ENCODE measurements at places on chromosomes 3 and 15.

GRCh38 chr15:60652245-60652644 is 173.3 kb upstream of the ICE2 start:
- no peak for DNase-seq

DNA sequence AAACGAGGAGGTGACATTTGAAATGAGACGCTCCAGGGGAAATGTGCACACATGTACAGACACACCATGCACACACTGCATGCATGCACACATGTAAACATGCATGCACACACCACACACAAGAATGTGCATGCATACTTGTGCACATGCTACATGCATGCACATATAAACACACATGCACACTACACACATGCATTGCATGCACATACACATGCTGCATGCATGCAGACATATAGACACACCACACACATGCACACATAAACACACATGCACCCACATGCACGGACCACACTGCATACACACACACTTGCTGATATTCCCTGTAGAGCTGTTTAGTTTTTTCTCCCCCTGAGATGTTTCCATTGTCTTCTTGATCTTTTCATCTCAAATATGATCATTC is 37.8 kb upstream of the SLC6A1 start:
- no peak for DNase-seq

GRCh38 chr3:141632779-141633374 is 105.2 kb upstream of the RNF7 start:
- no peak for DNase-seq

DNA sequence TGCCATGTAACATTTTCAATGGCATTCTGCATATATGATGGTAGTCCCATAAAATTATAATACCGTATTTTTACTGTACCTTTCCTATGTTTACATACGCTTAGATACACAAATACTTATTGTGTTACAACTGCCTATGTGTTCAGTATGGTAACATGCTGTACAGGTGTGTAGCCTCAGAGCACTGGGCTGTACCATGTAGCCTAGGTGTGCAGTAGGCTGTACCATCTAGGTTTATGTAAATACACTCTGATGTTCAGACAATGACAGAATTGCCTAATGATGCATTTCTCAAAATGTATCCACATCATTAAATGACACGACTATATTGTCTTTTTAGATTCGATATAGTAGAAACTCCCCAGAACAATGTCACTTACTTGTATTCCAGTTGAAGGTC is 22.7 kb downstream of the CD80 start:
- no peak for DNase-seq

DNA sequence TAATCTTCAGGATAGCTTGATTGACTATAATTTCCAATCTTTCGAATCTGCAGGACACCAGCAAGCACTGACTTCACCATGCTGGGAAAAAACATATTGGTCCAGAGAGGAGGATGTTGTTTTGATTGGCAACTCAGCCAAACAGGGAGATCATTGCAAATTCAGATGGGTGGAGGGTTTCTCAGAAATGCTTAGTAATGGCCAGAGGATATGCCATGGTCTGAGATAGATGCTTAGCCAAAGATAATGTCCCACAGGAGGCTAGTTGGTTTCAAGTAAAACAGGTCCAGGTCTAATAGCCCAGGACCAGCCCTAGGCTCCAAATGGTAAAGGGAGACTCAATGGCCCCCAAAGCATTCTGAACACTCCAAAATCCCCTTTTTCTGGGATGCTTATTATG is 46.7 kb upstream of the CCDC80 start:
- DNase-seq, result no peak

DNA sequence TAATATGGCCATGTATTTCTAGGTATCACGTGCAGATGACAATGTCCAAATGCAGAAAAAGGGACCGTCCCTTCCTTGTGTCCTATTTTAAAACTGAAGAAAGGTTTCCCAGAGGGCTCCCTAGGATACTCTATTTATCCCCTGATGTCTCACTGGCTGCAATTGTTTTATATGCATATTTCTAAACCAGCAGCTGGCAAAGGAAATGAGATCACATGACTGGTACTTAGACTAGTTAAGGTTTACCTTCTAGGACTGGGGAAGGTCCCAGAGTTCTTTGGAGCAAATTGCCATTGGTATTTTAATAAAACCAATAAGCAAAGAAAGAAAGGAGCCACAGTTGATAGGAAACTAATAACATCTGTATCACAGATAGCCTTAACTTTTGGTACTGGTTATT is 29.5 kb downstream of the GTF2E1 start:
- no peak for DNase-seq

DNA sequence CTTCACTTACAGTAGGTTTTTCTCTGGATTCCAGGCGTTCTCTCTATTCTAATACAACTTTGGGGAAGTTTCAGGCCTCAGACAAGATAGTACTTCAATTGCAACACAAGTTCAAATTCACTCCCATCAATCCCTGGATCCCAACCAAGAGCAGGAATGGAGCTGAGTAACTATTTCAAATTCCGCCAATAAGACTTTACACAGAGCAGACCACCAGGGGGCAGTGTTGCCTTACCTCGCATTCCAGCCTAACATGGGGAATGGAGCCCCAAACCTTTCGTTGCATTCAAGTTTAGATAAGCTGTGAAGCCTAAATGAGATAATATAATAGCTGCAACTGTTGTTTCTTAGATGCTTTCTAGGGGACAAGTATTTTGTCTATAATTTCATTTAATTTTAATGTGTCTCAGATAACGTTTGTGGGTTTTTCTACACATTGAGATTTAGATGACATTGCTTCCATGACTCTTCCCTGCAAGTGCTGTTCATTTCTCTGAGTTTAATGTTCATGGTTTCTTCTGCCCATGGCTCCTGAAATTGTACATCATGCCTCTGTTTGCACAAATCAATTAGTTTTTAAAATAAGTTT is 186.7 kb downstream of the NSUN3 start:
- DNase-seq, result peak; percentile 75

- no peak for DNase-seq
Measured at GRCh38 chr3:172931746-172932285, 181.3 kb downstream of the ECT2 start.

DNA sequence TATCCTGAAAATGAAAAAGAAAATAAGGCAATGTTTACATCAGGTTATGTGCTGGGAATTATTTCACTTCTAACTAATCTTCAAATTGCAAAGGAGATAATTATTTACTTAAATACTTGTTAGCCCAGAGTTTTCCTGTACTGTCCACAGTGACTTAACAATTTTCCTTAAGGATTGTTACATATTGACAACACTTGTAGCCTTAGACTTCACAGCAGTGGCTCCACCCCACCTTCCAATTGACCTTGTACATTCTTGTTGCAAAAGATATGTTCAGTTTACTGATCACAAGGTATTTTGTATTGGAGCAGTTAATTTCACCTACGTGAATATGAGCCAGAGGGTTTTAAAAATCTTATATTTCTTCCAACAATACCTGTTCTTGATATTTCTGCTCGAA is 376.9 kb downstream of the CNTN6 start:
- DNase-seq, result no peak

- no peak for DNase-seq
Measured at GRCh38 chr3:150737874-150738679, 24.9 kb downstream of the SIAH2 start.

DNA sequence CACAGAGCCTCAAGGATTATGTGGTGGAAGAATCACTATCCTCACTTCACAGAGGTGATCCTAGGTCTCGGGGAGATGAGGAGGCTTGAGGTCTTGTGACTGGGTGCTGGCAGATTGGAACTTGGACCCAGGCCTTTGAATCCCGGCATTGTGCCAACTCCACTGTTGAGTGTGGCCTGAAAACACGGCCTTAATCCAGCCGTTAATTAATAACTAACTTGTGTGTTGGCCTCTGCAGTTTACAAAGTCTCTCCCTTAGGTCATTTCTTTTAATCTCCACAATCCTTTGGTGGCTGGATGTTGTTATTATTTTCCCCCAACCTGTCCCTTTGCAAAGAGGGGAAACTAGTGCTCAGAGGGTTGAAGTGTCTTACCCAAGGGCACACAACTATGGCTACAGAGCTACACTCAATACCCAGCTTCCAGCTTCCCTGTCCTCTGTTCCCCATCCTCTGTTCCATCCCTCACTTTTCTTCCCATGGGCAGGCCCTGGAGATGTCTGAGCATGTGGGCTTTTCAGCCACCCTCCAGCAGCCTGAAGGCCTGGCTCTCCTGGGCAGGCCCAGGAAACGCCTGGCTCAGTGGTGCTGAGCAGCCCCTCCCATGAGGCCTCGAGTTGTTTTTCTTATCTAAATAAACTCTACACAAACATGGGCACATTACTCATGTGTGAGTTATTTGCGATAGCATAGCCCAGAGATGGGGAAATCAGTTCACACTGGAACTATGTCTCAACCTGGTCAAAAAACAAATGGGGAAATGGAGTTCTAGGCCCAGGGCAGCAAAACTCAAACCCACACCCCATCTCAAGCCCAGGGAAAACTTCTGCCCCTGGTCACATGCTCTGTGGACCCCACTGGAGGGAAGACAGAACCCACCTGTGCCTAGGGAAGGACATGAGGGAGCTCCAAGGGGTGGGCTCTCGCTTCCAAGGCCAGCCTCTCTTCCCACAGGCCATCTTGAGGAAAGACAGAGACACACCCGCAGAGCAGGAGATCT is 16.8 kb upstream of the SMAD3 start:
- no peak for DNase-seq

GRCh38 chr3:101249522-101249921 is 70.9 kb downstream of the IMPG2 start:
- no peak for DNase-seq

- no peak for DNase-seq
Measured at GRCh38 chr3:93843981-93844380, 129.7 kb downstream of the PROS1 start.

- no peak for DNase-seq
Measured at GRCh38 chr15:85607842-85608241, 186.9 kb downstream of the KLHL25 start.

- DNase-seq, result no peak
Measured at GRCh38 chr3:146491303-146491702, 21.9 kb upstream of the PLSCR2 start.

GRCh38 chr15:92077353-92078085 is 224.0 kb downstream of the SLCO3A1 start:
- DNase-seq, result peak; percentile 83

DNA sequence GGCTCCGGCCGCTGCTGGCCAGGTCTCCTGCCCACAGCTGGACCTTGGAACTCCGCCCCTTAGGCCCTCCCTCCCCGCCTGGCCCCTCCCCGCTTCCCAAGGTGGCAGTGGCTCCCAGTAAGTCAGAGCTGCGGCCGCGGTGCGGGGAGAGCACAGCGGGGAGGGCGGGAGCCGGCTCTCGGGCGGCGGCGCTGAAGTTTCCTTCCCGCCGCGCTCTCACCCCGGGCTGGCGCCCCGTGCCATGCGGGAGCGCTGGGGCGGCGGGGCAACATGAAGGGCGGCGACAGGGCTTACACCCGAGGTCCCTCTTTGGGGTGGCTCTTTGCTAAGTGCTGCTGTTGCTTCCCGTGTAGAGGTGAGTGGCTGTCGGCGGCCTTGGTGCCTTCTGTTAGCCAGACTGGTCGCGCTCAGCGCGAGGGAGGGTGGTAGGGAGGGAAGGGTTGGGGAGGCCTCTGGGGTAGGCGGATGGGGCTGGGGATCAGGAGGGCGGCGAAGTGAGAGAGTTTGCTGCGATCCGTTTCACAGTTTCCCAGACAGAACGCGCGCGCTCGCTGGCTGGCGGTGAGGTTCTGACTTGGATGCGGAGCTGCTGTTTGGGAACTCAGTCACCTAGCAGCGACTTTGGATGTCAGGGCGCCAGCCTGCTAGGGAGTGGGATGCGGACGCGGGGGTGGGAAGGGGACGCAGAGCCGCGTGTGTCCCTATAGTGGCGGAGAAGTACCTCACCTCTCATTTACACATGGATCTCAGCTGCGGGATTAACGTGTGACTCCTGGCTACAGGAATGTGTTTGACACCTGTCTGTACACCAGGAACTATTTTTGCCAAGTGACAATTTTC is 145.5 kb upstream of the UMPS start:
- DNase-seq, result peak; percentile 73

Data from activated CD8-positive, alpha-beta memory T cell treated with anti-CD3 and anti-CD28 coated beads for 24 hours (primary cell).